Left ventricle myocardium superior (tissue), 1 donor: ENCODE measurements at places on chromosomes 5 and 9.
A peak's percentile ranks its signal among the peaks of the same experiment; 100 is the strongest.

- no peak for DNase-seq
Measured at GRCh38 chr9:117233016-117233415, 181.8 kb downstream of the ASTN2 start.

DNA sequence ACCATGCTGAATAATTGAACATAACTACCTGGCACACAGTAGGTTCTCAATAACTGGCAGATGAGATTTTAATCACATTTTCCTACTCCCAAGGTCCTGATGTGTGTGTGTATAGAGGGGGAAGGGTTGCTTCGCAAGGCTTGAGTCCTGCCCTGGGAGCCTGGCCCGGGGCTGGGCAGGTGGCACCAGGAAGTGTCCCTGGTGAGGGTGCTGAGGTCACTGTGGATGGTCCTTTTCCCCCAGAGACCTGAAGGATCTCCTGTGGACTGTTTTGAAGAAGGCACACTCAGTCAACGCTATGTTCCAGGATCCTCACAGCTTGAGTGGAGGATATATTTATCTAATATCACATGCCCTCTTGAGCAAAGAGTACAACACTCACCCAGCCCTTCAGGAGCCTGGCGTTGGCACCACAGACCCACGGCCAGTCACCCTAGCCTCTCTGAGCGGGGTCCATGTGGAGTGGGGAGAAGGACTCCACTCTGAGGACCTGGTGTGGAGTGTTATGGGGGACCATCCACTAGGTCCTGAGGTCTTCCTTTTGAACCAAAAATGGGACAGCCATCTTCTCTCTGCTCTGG is 177.8 kb downstream of the GABBR2 start:
- DNase-seq, result no peak

DNA sequence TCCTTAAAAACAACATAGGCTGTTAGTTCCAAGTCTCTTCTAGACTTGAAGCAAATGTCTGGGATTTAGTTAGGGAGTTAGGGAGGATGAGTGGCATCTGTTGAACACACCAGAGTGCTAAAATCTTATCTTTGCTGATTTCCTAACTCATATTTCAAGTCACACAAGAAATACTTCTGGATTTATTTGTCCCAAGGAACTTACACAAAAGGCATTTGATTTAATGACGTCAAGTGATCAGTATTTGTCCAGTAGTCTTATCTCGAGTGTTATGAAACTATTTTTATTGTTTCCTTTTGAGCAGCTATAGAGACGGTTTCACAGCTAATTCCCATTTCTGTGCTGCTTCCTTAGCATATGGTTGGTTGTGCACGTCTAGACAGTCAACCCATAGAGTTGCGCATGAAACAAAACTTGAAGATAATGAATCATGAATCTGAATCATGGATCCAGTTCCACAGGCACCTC is 140.5 kb upstream of the TUT7 start:
- DNase-seq, result no peak

DNA sequence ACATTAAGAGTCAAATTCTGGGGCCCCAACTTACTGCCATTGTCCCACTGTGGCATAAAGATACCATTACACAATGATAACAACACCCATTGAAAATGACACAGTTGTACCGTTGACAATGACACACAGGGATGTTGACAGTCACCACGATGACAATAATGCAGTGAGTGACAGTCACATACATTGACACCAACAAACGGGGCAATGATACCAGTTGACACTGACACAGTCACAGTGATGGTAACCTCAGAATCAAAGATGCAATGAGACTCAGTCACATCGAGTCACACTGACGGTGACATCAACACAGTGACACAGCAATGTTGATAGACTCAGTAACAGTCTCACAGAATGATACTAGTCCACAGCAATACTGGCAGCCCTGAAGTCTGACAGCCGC is 16.9 kb downstream of the CNTFR start:
- DNase-seq, result no peak

DNA sequence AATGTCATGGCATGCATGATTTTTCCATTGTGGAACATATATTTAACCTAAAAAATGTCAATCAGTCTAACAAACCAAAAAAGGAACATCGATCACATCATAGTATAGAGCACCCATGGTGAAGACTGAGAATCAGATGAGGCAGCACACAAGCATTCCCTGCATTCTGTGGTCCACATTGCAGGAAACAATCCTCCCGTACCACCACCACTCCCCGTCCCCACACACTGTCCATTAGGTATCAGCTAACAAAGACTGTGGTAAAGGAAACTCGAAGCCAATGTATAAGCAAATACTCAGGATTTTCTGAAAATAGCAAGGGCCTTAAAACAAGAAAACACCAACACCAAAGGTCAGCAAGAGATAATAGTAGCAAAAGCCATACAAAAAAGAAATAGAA is 1104.4 kb upstream of the SEMA6A start:
- no peak for DNase-seq

DNA sequence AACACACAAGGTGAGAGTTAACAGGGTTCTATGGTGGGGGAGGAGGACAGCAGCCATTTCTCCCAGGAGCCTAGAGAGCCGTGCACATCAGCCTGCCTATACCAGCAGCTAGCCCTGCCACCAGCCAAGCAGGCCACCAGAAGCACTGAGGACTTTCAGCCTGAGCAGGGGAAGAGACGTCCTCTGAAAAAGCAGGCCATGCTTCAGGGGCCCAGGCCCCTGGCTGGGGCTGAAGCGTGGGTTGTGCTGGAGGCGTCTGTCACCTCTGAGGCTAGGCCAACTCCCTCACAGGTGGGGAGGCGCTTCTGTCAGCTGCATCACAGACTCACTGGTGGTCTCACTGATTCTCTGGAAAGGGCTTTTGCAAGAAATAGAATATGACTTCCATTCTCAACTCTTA is 16.3 kb downstream of the FSTL4 start:
- DNase-seq, result no peak

GRCh38 chr9:135116881-135117280 is 29.4 kb downstream of the OLFM1 start:
- DNase-seq, result no peak

GRCh38 chr5:128536254-128537220 is 1.5 kb downstream of the FBN2 start:
- DNase-seq, result peak; percentile 28

DNA sequence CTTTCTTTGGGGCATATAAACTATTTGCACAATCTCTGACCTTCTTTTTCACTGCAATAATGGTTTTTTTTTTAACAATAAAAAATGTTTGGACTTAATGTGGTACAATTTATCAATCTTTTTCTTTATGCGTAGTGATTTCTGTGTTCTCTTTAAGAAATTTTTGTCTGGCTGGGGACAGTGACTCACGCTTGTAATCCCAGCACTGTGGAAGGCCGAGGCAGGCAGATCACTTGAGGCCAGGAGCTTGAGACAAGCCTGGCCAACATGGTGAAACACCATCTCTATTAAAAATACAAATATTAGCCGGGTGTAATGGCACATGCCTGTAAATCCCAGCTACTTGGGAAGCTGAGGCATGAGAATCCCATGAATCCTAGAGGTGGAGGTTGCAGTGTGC is 72.3 kb downstream of the STK32A start:
- DNase-seq, result no peak

- DNase-seq, result no peak
Measured at GRCh38 chr5:173330338-173331206, 2.4 kb upstream of the STC2 start.

DNA sequence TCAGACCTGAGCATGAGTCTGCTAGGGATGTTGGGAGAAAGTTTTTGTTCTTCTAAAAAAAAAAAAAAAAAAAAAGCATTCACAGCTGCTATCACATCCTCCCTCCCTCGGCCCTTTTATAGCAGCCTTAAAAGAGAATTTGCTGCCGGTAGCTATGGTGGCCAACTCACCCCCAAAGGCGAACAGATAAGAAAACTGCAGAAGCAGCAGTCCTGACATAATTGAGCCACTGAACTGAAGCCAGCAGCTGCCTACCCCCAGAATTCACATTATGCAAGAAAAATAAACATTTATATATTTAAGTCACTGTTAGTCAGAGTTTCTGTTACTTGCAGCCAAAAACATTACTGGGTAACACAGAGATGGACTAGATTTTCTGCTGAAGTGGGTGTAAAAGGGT is 124.3 kb upstream of the SMARCA2 start:
- DNase-seq, result no peak

DNA sequence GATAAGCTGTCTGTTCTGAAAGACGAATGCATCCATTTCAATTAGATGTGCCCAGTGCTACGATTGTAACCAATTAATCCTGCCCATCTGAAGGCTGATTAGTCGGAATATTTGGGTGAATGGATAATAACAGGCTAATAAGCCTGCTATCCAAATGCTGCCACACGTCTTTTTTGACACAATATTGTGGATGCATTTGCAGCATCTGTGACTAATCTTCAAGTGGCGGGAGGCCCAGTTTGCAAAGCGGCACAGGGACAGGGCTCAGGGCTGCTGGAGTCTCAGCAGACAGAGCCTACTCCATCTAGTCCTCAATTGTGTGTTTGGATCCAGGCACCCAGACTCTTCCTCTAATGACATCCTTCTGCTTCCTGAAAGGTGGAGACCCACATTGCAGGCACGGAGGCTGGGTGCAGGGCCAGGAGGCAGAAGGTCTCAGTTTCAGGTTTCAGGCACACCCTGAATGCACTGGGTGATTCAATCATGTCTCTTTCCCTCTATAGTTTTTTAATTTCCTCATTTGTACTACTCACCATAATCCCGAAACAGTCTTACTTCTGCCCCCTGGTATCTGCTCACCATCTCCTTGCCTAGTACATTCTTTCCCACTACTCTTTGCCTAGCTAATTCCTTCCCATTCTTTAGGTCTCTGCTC is 169.6 kb downstream of the ASTN2 start:
- no peak for DNase-seq

DNA sequence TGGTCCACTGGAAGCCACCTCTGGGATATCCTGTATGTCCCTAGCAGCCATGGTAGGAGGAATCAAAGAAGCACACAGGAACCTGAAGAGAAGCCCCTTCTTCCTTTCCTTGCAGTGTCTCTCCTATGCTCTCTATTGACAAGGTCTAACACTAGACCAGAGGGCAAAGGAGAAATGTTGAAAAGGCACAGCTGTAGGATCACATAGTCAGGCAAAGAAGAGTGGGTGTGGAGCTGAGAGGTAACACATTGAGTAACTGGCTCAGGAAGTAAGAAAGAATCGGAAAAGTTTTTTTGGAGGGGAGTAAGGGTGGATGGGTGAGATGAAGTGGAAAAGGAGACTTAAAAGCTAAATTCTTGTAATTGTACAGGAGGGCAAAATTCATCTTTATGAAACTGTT is 100.1 kb downstream of the FOCAD start:
- no peak for DNase-seq

DNA sequence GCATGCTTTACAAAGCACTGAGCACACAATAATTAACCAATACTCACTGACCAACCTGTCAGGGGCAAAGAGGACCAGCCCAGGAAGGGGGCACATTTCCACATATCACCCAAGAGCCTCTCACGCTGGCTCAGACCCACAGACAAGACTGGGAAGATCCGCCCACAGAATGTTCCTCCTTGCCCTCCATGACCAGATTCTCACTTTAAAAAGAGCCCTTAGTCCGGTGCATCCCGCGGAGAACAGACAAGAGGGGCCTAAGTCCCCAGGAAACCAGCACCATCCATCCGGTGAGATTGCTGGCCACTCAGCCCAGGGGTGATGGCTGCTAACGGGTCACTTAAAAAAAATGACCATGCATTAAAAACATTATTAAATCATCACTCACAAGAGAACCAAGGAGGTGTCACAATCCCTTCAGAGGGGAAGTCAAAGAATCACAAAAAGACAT is 32.9 kb downstream of the SEMA4D start:
- DNase-seq, result no peak

DNA sequence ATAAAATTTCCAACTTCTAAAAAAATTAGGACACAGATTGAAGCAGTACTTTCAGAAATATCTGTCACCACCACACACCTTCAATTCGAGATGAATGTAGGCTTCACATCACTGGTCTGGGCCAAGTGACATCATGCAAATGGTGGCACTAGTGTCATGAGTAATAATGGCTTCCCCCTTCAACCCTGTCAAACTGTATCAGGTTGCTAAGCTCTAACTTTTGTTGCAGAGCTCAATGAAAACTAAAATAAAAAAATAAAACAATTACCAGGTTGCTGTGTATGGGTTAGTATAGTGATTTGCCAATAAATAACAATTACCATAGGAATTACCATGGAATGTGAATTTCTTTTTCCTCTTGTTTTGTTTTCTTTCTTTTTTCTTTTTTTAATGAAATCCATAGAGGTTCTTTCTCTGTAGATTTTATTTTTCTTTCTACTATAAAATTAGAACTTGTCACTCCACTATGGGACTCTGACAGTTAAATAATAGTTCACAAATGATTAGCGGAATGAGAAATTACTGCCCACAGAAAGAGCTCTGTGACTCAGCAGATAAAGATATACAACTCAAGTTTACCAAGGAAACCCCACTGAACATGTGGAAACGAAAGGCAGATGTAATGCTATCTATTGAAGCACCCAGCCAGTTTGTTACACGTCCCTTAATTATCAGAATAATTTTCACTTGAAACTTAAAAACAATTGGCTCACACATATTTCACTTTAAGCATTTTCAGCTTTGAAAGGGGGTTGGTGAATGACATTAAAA is 783.8 kb upstream of the WWC1 start:
- no peak for DNase-seq

DNA sequence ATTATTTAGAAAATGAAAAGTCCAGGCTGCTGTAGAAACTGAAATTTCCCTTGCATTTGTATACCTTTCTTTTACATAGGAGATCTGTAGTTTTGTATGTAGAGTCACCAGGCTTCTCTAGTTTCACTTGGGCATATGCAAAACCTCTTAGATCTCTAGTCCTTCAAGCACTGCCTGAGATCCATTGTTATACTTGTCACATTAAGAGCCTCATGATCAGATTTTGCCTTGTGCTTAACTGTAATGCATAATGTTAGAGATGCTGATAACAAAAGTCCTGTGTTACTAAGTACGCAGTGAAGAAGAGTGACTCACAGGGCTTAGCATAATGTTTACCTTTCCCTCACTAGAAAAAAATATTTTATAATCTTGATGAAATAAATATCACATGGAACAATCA is 250.2 kb downstream of the CYLC2 start:
- no peak for DNase-seq

DNA sequence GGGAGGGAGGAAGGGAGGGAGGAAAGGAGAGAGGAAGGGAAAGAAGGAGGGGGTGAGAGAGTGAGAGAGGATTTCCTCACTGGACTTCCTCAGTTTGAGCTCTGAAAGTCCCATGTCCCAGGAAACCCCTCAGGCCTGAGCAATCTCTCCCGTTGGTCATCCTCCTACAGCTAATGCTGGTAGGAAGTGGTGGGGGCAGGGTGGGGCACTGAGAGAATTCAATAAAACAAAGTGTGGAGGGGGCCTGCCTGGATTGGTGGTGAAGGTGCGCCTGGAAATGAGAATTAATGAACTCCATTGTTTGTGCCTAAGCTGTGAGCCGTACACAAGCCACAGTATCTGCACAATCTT is 195.0 kb downstream of the RGS3 start:
- no peak for DNase-seq

DNA sequence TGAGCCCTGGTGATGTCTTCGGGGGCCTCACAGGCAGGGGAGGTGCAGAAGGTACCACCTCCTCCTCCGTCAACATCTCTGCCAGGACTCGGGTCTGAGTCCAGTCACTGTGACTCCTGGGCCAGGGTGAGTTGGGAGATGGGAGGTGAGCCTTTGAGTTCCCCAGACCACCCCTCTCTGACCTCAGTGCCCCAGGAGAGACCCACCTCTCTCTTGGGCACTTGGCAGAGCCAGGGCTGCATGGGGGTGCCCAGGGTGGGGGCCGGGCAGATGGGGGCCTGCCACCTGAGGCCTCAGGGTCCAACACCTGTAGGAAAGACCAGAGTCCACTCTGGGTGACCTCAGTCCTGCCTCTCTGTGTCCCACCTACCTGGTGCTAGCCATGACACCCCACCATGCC is 6.8 kb downstream of the KIF12 start:
- peak; percentile 18 for DNase-seq

GRCh38 chr9:119137479-119137878 is 231.8 kb downstream of the BRINP1 start:
- no peak for DNase-seq
